Stimulated activated CD8-positive, alpha-beta memory T cell treated with anti-CD3 and anti-CD28 coated beads, Interleukin-2, amount 100 ng/mL, for 1 hour (primary cell): ENCODE measurements at places on chromosomes 4 and X.

DNA sequence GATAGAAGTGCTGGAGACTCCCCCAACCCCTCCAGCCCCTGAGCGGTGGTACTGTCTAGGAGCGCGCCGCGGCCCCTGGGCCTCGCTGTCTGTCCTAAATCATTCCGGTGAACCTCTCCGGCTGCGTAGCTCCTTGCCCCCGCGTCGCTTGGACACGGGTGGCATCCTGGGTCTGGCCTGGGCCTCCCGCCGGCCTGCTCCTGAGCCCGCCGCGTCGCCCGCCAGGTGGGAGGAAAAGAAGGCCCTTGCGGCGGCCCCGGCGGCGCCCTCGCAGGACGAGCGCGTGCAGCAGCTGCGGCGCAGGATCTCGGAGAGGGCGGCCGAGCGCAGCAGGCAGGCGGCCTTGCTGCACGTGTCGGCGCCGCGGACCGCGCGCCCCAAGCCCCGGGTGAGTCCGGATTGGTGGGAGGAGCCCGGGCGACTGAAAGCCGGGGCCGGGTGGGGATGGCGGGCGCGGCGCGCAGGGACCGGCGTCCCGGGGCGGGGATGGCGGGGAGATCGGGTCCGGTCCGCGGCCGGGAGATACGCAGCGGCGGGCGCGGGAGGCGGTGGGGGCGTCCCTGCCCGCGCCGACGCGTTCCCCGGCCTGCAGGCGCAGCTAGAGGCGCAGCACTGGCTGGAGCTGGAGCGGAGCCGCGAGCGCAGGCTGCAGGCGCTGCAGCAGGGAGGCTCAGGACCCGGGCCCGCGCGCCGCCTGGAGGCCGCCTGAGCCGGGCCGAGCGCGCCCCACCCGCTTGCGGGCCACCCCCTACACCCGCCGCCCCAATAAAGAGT, 6.5 kb upstream of the RNF4 start:
- DNase-seq = peak; percentile 25

- DNase-seq = no peak
Measured at GRCh38 chr4:42302348-42302747, 94.9 kb upstream of the SHISA3 start.

DNA sequence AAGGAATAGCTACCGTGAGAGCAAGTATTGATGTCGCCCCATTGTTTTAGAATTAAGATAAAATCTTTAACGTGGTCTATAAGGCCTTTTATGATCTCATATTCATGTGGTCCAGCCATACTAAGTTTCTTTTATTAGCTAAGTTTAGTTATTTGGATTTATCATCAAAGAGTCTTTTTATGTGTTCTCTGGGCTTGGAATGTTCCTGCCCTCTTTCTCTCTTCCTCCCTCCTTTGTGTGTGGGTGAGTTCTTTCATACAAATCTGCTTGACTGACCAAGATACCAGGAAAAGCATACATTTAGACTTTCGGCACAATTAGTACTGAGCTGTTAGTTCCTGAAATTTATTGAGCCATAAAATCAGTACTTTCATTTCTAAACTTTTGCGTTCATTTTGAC, 11.3 kb downstream of the TDO2 start:
- no peak for DNase-seq

DNA sequence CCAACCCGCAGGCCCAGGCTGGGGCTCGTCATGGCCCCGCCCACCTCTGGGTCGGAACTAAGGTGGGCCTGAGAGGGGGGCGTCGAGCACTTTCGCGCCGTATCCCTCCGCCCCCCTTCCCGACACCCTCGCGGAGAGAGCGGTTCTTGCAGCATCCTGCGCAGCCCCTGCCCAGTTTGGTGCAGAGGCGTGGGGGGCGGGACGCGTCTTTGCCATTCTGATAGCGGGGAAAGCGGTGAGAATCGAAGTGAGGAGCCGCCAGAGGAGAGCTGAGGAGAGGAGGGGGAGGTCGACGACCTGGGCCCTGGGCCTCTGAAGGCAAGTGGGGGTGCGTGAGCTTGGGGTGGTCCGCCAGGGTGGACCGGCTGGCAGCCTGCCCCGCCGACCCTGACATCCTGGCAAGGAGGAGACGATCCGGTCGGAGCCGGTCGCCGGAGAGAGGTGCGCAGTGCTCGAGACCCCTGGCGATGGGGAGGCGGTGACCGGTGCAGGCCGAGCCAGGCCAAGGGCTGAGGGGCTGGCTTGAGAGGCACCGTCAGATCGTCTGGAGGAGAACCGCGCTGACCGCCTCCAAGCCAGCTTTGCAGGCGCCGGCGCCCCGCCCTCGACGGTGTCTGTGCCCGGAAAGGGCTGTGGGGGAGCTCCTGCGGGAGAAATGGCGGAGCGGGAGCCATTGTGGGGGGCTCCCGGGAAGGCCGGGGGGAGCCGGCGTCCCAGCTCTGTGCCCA, 25.5 kb downstream of the GPRASP3 start:
- no peak for DNase-seq

GRCh38 chrX:137178392-137178791, 144.6 kb upstream of the GPR101 start:
- DNase-seq = no peak

DNA sequence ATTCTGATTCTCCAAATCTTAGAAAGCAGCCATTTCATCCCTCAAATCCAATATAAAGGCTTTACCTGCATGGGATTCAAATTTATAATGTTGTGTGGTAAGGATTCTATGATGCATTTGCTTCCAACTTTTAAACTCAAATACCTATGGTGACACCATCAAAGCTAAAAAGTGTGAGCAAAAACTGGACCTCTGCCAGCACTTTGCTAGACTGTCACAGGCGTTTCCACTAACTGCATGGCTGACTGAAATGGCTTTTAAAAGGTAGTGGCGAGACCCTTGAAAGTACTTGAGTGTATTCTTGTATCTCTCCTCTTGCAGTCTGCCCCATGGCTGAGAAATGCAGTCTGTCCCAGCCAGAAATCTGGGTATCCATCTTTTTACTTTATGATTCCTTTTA, 169.4 kb downstream of the AMELX start:
- DNase-seq = no peak

DNA sequence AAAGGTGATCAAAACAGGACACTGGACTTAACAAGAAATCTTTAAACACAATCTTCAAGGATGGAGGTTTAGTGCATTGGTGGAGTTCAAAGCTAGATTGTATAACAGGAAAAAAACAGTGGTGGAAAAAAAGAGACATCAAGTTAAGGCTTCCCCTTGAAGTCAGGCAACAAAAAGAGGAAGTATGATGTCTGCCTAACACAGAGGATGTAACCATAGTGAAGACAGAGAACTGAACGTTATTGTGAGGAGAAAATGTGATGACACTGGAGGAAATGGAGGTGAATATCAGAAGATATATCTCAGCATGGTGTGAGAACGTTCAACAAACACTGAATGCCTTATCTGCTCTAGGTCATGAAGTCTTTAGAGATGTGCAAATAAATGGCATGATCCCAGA, 192.4 kb upstream of the AR start:
- no peak for DNase-seq

- DNase-seq = no peak
Measured at GRCh38 chrX:14698790-14699189, 169.5 kb downstream of the GLRA2 start.

GRCh38 chr4:162341533-162341932, 177.7 kb upstream of the FSTL5 start:
- no peak for DNase-seq

- DNase-seq = no peak
Measured at GRCh38 chr4:148078061-148078460, 346.2 kb downstream of the ARHGAP10 start.

DNA sequence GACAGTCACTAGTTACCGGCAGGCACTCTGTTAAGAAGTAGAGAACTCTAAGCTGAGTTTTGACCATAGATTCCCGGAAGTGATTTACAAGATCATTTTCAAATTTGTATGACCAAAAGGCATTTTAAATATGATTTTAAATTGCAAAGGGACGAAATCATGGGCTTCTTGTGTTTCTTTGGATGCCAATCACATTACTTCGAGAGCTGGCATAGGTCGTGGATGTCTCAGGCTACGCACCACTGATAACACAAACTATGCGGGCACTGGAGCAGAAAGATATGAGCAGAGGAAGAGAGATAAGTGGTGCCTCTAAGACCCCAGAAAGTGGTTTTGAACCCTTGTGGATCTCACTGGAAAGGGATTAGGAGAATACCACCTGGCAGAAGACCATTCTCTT, 294.2 kb upstream of the FTHL17 start:
- no peak for DNase-seq

- no peak for DNase-seq
Measured at GRCh38 chrX:57848857-57849256, 61.4 kb downstream of the ZXDA start.

DNA sequence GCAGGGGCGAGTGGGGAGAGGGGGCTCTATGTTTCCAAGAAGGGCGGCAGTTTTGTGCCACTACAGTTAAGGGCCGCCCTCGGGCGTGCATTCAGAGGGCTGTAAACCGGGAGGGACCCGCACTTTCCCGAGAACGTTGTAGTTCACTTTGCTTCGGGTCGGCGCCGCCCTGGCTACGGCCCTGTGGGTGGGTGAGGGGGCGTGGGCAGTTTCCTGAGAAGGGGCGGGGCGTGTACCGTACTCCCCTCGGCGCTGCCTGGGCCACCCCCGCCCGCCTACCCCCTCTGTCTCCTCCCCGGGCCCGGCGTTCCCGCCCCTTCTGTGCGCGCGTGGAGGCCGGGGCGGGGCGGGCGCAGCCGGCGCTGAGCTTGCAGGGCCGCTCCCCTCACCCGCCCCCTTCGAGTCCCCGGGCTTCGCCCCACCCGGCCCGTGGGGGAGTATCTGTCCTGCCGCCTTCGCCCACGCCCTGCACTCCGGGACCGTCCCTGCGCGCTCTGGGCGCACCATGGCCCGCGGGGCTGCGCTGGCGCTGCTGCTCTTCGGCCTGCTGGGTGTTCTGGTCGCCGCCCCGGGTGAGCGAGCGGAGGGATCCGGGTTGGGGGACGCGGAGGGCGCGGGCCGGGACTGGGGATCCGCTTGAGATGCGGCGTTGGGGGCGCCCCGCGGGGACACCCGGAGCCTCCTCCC, at the start of gene CD99:
CD99 (plus strand) TSS at position 440 of the 687 bp plus-strand sequence; CDS start at position 506, 66 bp downstream.
- peak; percentile 88 for DNase-seq

- no peak for DNase-seq
Measured at GRCh38 chrX:118530219-118530911, 34.8 kb downstream of the DOCK11 start.

DNA sequence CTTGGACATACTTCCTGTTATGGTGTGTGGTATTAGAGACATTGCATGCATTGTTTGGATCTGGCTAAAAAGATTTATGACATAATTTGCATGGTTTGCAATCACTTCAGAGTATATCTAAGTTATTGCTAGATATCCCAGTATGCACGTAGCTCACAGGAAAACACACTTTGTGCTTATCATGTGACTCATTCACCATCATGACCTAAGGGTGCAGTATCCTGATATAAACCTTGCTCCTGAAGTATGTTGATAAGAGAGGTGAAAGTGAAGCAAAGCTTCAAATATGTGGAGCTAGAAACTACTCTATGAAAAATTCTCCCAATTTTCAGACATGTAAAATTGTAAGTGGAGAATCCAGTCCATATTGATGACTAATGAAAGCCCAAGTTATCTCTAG, 46.9 kb upstream of the GRXCR1 start:
- no peak for DNase-seq

- no peak for DNase-seq
Measured at GRCh38 chr4:71472946-71473345, 134.1 kb downstream of the SLC4A4 start.

- DNase-seq = peak; percentile 13
Measured at GRCh38 chr4:153083447-153083947, 120.7 kb upstream of the TRIM2 start.

DNA sequence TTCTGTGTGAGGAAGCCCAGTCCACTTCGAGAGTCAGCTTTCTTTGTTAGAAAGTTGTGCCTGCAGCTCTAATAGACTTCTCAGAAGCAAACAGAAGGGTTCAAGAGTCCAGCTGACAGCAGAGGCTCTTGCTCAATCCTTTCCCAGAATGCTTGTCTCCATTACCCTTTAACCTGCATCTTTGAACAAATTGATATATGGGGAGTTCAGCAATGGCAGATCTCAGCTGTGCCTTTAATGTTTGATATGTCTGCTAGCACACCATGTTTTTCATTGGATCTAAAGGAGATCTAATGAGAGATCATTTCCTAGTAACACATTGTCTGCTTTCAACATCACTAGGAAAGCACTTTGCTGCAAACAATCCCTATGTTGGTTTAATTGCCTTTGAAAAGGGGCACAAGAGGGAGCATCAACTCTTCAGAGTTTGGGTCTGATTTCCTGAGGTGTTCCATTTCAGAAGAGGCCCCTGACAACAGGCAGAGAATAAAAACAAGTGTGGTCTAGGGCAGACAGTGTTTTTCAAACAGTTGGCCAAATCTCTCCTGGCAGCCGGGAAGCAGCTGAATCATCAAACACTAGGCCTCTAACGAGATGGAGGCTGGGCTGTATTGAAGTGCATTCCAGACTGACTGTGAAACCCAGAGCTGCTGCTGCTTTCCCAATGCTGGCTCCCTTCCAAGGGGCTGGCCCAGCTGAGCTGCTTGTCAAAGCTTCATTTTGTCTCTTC, 55.5 kb downstream of the LUZP4 start:
- DNase-seq = no peak

GRCh38 chr4:20598626-20599025, 101.6 kb upstream of the PACRGL start:
- no peak for DNase-seq

GRCh38 chr4:4554234-4554633, 12.4 kb upstream of the STX18 start:
- DNase-seq = no peak

- DNase-seq = no peak
Measured at GRCh38 chrX:21757960-21758359, at the start of gene SMPX. Gene SMPX (minus strand): TSS chrX:21758116. CDS start chrX:21754290, 3,826 bp downstream.

DNA sequence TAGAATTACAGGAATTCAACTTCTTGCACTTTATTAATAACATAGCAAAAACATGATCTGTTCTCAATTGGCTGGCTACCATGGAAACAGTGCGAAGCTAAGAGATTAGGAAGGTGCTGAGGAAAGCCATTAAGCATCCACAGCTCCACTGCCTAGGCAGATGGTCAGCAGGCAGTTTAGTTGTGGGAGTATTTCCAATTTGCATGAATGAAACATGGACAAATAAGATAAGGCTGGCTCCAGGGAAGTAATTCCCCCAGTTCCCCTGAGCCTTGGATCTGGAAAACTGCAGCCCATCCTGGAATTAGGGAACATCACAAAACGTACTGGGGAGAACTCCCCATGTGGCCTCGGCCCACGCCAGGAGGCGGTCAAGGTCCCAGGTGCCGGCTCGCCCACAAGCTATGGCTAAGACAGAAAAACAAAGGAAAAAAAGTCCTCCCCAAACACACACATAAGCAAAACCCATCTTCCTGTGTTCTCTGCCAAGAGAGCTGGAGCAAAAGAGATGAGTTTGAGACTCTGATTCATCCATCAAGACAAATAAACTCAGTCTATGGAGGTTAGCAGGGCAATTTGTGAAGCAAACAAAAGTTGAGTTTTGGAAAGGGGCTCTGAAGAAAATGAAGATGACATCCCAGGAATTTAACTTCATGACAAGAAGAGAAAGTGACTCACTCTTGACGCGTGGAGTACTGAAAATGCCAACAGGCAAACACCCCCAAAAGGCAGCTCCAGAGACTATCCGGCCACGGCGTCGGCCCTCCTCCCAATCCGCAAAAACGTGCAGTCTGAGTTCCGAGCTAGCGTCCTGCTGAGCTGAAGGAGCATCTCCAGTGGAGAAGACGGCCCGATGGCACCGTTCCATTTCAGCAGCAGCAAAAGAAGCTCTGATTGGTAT, 45.1 kb downstream of the IGFBP7 start:
- no peak for DNase-seq

- no peak for DNase-seq
Measured at GRCh38 chr4:52837716-52838558, 24.2 kb upstream of the RASL11B start.

GRCh38 chr4:53763813-53764597, 172.7 kb upstream of the LNX1 start:
- DNase-seq = no peak
